Activated CD8-positive, alpha-beta memory T cell treated with anti-CD3 and anti-CD28 coated beads for 48 hours (primary cell): ENCODE measurements at places on chromosomes 12 and 14.

DNA sequence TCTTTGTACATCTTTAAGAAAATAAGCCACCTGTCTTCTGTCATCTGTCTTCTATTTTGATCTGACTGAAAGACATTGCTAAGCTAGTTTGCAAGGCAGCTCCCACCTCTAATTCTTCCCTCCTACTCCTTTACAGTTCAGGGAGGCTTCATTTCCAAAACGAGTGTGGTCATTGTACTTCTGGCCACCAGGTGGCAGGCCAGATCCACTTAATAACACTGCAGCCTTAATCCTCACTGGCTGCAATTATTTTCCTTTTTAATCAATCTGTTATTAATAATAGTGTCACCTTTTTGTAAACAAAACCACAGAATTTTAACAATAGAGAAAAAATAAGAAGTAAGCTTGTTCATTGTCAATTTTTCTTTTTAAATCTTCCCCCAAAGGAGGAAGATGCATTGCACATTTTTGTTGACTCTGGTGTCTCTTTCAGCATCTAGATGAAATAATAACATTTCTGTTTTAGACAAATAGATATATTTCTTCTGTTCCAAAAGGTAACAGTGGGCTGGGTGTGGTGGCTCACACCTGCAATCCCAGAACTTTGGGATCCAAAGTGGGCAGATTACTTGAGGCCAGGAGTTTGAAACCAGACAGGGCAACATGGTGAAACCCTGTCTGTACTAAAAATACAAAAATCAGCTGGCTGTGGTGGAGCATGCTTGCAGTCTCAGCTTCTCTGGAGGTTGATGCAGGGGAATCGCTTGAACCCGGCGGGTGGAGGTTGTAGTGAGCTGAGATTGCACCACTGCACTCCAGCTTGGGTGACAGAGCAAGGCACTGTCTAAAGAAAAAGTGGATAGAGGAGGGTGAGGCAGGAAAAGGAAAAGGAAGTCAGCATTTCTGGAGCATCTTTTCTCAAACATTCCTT, 23.3 kb downstream of the GABARAPL1 start:
- no peak for DNase-seq

DNA sequence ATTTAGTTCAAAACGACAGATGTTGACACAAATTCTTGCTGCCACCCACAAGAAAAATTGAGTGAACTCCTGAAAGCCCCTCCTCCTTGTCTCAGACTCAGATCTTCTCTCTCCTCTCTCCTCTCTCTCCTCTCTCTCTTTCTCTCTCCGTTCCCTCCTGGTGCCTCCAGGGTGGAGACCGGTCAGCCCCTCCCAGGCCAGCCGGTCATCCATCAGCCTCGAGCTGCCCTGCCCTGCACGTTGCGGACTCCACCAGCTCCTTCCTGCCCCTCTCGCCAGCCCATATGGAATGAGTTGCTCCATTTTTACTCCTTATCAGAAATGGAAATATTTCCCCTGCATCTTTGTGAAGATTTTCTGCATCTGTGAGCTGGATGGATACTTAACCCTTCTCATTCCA, 103.8 kb downstream of the TBX5 start:
- no peak for DNase-seq

DNA sequence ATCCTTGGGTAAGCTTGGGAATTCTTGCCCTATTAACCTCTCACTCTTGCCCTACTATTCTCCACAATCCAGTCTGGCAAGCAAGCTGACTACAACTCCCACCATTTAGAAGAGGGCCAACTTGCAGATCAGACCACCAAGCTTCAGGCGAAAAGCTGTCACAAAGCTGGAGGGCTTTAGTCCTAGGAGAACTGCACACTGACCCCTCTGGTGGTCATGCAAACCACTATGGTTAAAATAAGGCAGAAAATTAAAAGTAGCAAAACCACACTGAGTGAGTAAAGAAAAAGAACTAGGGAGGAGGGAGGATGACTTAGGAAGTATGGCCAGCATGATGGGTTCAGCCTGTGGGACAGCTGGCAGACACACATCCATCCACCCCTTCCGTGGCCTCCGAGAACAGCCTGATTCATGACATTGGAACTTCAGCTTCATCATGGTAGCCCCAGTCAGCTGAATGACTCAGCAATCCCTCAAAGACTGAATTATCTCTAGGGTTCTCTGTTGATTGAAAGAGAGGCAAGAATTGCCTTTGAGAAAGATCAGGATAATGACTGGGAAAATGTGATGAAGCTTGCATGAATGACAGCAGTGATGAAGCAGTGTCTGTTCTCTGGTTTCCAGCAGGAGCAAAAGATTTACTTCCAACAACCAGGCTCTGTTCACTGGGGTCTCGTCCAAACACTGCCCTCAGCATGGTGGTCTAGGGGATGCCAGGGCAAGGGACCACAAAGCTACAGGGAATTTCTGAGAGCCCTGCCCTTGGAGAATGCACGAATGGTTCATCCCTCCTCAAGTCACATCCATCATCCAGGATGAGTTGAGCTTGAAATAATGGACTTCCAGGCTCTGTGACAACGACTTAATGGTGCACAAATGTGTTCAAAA, 24.4 kb downstream of the PITPNM2 start:
- no peak for DNase-seq

- DNase-seq: no peak
Measured at GRCh38 chr14:37172024-37172869, at the start of gene SLC25A21. TSS of gene SLC25A21 (minus strand) at chr14:37172606.

DNA sequence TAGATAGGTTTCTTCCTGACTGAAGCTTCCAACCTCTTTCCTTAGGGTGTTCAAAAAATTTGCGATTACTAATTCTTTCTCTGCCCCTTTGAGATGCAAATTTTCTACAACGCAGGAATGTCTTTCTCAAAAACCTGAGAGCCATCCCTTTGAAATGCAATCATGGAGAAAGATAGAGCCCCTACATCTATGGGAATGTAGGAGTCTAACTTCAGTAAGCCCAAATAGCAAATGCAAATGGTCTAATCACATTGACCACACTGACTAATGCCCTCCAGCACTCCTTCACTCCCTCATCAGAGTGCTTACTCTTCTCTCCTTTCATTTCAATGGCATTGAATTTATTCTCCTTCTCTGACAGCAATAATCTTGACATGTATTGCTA, 107.1 kb downstream of the SLC6A15 start:
- DNase-seq: no peak

- DNase-seq: no peak
Measured at GRCh38 chr14:33210311-33210710, 271.6 kb downstream of the NPAS3 start.
